Bone marrow (tissue), 2 donors: ENCODE measurements at places on chromosomes 2 and 18.

GRCh38 chr2:46260305-46260704 is 36.9 kb upstream of the EPAS1 start:
- DNase-seq, result no peak

- no peak for DNase-seq
Measured at GRCh38 chr2:238684362-238685326, 163.2 kb upstream of the TWIST2 start.

GRCh38 chr2:201813996-201814760 is 7.8 kb downstream of the CDK15 start:
- no peak for DNase-seq

GRCh38 chr2:63465633-63466032 is 122.6 kb downstream of the WDPCP start:
- DNase-seq, result no peak

DNA sequence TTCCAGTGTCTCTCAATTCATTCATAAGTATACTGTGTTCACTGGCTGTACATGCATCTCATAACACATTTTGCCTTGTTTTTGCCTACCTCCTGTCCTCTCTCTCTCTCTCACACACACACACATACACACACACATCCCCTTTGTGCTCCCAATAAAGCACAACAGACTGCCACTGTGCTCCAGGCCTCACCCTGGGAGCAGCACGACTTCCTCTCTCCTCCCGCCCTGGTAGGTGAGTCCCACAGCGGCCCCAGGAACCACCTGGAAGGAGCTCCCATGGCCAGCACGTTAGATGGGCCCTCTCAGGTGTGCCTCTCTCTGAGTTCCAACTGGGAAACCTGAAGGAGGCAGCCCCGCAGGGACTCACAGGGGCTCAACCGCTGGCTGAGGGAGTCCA is 65.4 kb downstream of the MARCHF4 start:
- no peak for DNase-seq

DNA sequence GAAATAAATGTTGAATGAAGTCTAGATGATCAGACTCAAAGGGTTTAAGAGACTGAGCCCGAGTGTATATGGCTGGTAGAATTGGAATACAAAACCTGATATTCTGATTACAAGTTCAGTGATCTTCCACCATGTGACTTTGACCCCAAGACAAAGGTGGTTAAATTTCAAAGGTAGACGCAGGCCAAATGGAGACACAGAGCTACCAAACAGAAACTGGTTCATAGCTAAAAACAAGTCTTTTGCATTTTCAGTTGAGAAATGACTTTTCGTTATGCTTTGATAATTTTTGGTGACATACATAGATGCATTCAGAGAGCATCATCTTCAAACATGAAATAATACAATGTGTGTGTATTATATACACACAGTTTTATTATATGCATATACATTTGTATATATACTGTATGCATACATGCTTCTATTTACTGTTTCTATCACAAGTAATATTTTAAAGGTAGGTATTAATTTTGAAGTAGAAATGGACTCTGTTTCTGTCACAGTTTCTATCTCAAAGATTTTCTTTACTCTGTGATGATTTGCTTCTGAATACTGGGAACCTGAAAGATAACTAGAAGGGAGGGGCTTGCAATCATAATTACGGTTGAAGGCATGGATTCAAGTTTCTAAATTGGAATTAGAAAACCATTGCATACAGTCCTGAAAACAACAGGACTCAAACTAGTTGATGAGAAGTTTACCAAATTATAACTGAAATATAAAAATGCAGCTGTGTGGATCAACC is 142.3 kb downstream of the ABCA12 start:
- DNase-seq, result no peak

GRCh38 chr2:191740016-191740419 is 62.1 kb downstream of the NABP1 start:
- no peak for DNase-seq

- DNase-seq, result no peak
Measured at GRCh38 chr2:97759727-97760407, 46.5 kb downstream of the ZAP70 start.

- peak; percentile 13 for DNase-seq
Measured at GRCh38 chr18:59941331-59941730, 41.5 kb downstream of the PMAIP1 start.

GRCh38 chr2:95032341-95032740 is 6.8 kb downstream of the MAL start:
- no peak for DNase-seq

DNA sequence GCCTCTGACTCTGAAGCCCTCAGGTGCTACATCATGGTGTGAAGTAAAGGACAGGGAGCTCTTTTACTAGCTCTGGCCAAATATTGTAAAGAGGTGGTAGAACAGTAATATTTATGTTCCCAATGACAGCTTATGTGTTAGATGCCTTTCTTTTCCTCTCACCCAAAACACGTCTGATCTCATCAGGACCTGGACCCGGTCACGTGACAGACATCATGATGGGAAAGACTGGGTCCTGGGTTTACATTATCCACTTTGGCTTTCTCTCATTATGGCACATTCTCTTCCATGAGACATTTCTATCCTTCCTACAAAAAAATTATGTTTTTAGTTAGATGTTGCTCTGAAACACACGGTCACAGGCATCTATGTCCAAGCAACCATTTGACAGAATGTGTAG is 548.7 kb upstream of the CDH7 start:
- DNase-seq, result no peak

DNA sequence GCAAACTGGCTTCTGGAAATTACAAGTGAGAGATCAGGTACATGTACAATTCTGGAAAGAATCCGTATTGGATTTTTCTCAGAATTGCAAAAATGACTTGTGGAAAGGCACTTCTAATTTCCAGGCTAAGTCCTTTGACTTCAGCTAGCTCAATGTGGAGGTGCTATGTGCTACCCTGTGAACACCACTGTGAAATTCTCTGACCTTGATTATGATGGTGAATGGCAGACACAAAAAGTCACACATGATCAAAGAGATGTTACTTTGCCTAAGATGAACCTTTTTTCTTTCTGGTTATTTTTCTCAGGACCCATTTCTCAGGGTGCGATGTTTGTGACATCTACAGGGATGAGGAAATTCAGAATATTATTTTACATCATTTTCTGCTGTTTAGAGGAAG is 856.6 kb upstream of the VRK2 start:
- no peak for DNase-seq

- no peak for DNase-seq
Measured at GRCh38 chr2:113922335-113922734, 32.4 kb downstream of the ACTR3 start.

GRCh38 chr2:238492840-238493239 is 66.1 kb downstream of the ASB1 start:
- no peak for DNase-seq

DNA sequence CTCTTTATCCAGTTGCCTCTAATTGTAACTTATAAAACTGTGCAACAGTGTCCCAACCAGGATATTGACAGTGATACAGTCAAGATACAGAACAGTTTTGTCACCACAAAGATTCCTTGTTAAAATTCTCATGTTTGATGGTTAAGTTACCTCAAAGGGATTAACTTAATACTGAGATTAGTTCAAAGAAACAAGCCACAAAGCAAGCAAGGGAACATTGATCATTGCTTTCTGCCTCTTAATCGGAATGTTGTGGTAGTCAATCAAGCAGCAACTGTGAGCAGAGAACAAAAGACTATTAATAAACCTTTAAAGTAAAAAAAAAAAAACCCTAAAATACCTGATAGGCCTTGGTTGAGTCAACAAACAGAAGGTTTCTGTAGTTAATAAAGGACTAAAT is 352.3 kb downstream of the PARD3B start:
- no peak for DNase-seq

- no peak for DNase-seq
Measured at GRCh38 chr2:96537734-96538486, 1.4 kb downstream of the ARID5A start.

- no peak for DNase-seq
Measured at GRCh38 chr2:233450864-233451575, 96.7 kb downstream of the DGKD start.

DNA sequence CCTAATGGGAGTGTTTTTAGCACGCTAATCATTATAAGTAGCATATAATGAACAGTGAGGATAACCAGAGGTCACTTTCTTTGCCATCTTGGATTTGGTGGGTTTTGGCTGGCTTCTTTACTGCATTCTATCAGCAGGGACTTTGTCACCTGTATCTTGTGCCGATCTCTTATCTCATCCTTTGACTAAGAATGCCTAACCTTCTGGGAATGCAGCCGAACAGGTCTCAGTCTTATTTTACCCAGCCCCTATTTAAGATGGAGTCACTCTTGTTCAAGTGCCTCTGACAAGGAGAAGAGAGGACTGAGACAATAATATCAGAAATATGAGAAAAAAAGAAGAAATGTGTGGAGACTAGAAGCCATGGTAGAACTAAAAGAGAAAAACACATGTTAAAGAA is 276.4 kb downstream of the TMX3 start:
- no peak for DNase-seq

DNA sequence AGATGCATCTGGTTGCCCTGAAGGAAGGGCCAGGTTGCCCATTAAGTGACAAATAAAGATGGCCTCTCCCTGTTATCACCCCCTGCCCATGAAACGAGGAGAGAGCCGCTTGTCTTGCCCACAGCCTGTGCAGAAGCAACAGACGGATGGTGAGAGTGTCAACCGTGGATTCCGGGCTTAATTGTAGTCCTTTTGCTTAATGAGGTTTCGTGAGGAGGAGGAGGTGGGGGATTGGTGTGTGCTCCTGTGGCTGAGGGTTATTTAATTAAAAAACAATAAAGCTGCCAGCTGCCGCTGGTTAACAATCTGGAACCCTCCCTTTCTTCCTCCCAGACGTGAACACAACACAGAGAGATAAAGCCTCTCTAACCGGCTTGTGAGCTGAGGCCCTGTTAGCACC is 188.0 kb upstream of the PARD3B start:
- no peak for DNase-seq

DNA sequence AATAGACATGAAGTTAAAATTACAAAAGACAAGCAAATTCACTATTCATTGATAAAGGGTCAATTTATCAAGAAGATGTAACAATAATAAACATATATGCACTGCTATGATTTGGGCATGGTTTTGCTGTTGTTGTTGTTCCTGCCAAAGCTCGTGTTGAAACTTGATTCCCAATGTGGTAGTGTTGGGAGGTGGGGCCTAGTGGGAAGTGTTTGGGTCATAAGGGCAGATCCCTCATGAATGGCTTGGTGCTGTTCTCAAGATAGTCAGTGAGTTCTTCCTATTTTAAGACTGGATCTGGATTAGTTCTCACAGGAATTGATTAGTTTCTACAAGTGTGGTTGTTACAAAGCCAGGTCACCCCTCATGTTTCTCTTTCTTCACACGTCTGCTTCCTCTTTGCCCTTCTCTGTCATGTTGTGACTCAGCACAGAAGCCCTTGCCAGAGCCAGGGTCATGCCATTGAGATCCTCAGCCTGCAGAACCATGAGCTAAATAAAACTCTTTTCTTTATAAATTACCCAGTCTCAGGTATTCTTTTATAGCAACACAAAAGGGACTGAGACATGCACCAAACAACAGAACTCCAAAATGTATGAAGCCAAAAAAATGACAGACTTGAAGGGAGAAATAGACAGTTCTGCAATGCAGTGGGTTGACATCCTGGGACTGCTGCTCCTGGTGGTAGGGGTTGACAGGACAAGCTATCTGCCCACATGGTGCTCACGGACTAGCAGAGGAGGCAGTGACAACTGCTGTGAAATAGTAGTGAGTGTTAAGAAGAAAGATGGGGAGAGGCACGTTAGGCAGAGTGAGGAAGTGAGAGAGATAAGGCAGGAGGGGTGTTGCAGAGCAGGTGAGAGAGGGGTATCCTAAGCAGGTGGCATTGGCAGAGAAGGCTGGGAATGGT is 18.6 kb upstream of the SKA1 start:
- no peak for DNase-seq

- DNase-seq, result no peak
Measured at GRCh38 chr2:37896319-37896718, 28.8 kb upstream of the RMDN2 start.

- no peak for DNase-seq
Measured at GRCh38 chr2:206521115-206521514, 77.8 kb downstream of the ADAM23 start.

- DNase-seq, result no peak
Measured at GRCh38 chr2:23321751-23322150, 63.2 kb upstream of the KLHL29 start.

- no peak for DNase-seq
Measured at GRCh38 chr2:205769495-205769850, 87.2 kb downstream of the NRP2 start.

- DNase-seq, result no peak
Measured at GRCh38 chr2:178108176-178108575, 4.1 kb upstream of the RBM45 start.

- no peak for DNase-seq
Measured at GRCh38 chr2:151766437-151767153, 32.3 kb upstream of the NEB start.

GRCh38 chr2:212523756-212524155 is 14.8 kb downstream of the ERBB4 start:
- no peak for DNase-seq

GRCh38 chr2:43323857-43324256 is 97.5 kb upstream of the ZFP36L2 start:
- no peak for DNase-seq

DNA sequence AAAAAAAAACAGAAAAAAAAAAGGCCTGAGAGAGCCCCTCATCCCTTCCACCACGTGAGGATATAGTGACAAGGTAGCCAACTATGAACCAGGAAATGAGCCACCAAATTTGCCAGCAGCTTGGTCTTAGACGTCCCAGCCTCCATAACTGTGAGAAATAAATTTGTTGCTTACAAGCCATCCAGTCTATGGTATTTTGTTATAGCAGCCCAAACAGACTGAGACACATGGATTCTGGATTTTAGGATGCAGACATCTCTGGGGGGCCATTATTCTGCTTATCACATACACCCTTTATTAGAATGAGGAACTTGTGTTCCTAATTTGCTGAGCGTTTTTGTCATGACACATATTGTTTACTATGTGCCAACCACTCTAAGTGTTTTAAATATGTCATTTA is 5.4 kb upstream of the YIPF4 start:
- DNase-seq, result no peak

GRCh38 chr2:84031312-84032050 is 427.6 kb downstream of the SUCLG1 start:
- DNase-seq, result no peak

- DNase-seq, result no peak
Measured at GRCh38 chr2:20224716-20225293, at the start of gene SDC1. Gene SDC1, minus strand, starts transcription at chr2:20225130. Its CDS starts 263 bp downstream, at chr2:20224867.

DNA sequence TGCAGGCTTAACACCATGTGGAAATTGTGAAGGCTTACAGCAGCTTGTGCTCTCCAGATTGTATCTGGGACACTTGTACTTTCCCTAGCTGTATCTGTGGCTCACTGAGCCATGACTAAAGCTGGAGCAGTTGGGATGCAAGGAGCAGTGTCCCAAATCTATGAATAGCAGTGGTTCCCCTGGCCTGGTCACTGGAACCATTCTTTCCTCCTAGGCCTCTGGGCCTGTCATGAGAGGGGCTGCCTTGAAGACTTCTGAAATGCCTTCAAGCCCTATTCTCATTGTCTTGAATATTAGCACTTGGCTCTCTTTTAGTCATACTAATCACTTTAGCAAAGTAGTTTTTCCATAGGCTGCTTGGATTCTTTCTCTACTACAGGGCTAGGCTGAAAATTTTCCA is 186.8 kb upstream of the LRATD1 start:
- DNase-seq, result no peak
